ENCODE measurements at places on chromosomes 11 and 22. TPM values are rescaled to one million over a fixed set of nuclear protein-coding genes. Genes with fewer than 3 reads are reported as not detected.

GRCh38 chr11:27028561-27028965 lies 12.1 kb upstream of the BBOX1 start:
- no peak for DNase-seq

DNA sequence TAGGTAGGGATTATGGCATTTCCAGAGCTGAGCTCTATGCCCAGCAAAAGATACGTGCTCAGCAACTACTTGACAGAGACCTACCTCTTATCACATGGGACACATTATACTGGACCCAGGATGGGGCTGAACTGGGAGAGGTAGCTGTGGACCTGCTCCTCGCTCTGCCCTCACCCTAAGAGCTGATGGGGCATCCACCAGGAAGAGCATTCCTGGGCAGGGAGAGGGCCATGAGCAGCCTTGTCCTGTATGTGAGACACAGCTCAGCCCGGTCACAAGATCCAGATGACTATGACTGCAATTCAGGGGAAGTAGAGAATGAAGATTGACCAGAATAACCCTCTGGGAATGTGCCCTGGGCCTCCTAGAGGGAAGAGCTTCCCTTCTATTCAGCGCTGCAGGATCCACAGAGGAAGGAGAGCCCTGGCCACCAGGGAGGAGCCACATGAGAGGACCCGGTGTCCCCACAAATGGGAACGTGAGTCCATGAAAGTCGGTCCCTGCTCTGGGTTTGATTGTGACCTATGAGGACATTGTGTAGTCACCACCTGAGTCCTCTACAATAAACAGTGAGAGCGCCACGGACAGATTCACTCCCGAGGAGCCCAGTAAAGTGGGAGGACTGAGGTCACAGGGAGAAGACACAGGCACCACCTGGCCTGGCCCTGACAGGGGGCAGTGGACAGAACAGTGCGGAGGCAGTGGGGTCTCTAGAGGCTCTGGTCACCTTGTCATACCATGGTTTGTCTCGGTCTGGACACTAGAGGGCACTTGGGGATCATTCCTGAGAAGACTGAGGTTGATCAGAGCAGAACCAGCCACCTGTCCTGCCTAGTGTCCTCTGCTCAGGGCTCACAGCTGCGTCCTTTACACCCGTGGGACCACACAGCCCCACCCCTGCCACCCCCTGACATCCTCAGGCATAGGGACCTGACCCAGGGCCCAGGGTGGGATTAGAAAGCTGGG lies 99.5 kb downstream of the ZNF280B start:
- no peak for DNase-seq

DNA sequence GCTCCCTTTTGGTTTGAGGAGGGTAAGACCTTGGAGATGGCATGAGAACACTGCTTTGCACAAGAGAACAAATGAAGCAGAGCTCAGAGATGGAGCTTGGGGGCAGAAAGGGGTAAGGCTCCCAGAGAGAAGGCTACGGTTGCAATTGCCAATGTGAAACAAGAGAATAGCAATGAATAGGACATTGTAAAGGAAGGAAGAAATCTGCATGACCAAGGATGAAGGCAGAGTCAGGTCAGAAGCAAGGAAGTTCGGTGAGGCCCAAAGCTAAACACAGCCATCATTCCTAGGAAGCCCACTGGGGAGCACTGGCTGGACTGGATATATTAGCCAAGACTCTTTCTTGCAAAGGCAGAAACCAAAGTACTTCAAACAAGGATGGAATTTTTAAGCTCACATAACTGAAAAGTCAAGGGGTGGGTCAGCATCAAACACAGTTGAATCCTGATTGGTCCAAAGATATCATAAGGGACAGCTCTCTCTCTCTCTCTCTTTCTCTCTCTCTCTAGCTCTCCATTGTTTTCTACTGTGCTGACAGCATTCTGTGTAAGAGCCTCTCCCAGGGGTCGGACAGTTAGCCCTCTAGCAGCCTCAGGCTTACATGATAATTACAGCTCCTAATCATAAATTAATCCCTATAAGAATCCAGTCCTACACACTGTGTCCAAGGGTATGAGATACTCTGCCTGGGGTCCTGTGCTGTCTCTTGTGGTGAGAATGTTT lies 484.3 kb downstream of the SOX6 start:
- no peak for DNase-seq

- DNase-seq: no peak
These were observed 73.5 kb downstream of the THAP12 start for GRCh38 chr11:76307396-76307795.

GRCh38 chr22:29886596-29886995 lies 3.6 kb downstream of the MTMR3 start:
- DNase-seq: no peak

DNA sequence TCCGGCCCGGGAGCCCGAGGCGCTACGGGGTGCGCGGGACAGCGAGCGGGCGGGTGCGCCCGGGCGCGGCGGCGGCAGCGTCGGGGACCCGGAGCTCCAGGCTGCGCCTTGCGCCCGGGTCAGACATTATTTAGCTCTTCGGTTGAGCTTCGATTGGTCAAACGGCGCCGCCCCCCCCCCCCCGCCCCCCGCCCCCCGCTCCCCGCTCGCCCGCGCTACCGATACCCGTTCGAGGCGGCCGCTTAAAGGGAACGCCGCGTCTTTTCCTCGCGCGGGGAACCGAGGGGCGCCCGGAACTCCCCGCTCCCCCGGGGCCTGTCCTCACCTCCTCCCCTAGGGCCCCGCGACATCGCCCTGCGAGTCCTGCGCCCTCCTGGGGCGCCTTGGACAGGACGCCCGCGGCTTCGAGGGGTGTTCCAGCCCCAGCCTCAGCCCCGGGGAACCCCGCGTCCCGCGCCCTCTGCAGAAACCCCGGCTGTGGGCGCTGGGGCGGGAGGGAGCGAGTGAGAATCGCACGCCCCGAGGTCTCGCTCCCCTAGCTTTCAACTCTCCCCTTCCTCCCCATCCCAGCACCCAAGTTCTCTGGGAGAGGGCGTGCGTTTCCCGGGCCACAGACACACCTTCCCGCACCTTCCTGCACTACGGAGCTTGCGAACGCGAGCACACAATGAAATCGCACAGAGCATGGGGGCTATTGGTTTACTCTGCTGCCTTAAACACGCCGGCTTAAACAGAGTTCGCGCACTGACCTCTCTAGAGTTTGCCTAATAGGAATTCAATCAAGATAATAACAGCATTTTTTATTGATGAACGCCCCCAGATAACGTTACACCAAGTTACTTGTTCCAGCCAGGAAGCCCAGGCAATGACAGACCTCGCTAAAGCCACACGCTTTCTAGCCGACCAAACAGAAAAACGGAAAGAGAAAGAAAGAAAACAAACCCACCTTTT lies at the start of gene BDNF:
Gene BDNF (minus strand): TSS at position 105 of the 951 bp plus-strand sequence. CDS start 41,891 bp downstream, outside the sequence.
- DNase-seq: peak; percentile 48

- DNase-seq: no peak
These were observed 4.0 kb downstream of the RASSF10 start for GRCh38 chr11:13013054-13013488.

MMP7 gene
- total RNA-seq: not detected

RBFOX2 gene
- 64.2 TPM for total RNA-seq

DNA sequence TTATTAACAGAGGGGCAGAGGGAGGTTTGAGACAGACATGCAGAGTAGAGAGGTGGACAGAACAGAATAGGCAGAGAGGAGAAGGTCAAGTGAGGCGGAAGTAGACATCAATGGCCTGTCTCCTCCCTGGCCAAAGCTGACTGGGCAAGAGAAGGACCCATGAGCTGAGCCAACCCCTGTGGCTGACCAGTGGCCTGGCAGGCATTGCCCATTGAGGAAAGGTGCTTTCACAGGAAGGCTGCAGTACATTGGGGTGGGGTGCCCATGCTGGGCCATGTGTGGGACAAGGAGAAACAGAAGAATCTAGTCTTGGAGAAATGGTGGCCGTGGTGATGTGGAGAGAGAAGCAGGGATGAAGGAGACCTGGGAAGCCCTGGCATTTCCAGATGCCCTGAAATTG lies 76.0 kb downstream of the MYEOV start:
- no peak for DNase-seq

MGAT3 gene
- not detected for total RNA-seq

NXPE1 gene
- total RNA-seq: not detected

FJX1 gene
- total RNA-seq: 30.5 TPM

DNA sequence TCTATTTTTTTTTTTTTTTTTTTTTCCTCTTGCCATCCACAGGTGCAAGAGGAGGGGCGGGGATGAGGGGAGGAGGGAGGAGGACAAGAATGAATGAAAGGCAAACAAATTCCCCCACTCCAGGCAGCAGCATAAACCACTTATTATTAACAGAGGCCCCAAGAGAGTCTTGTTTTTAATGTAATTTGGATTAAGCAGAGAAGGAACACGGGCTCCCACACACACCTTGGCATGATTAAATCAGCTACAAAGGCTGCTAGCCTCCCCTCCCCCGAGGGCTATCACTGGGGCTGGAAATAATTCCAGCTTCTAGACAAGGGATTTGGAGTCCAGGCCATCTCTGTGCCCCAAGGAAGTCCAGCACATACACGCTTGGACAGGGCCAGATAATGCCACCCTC lies 93.4 kb upstream of the DRD2 start:
- DNase-seq: no peak

DNA sequence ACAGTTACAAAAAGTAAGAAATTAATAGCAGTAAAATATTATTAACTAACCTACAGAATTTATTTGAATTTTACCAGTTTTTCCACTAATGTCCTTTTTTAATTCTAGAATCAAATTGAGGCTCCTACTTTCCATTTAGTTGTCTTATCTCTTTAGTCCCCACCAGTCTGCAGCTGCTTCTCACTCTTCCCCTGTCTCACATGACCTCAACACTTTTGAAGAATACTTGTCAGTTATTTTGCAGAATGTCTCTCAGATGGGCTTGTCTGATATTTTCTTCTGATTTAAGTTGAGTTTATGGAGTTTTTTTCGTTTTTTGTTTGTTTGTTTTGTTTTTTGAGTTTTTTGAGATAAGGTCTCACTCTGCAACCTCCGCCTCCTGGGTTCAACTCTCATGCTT lies 74.3 kb upstream of the ADORA2A start:
- DNase-seq: no peak

GRCh38 chr22:29769723-29770321 lies 2.7 kb downstream of the UQCR10 start:
- no peak for DNase-seq

ZNF280B gene
- total RNA-seq: 1.1 TPM

DNA sequence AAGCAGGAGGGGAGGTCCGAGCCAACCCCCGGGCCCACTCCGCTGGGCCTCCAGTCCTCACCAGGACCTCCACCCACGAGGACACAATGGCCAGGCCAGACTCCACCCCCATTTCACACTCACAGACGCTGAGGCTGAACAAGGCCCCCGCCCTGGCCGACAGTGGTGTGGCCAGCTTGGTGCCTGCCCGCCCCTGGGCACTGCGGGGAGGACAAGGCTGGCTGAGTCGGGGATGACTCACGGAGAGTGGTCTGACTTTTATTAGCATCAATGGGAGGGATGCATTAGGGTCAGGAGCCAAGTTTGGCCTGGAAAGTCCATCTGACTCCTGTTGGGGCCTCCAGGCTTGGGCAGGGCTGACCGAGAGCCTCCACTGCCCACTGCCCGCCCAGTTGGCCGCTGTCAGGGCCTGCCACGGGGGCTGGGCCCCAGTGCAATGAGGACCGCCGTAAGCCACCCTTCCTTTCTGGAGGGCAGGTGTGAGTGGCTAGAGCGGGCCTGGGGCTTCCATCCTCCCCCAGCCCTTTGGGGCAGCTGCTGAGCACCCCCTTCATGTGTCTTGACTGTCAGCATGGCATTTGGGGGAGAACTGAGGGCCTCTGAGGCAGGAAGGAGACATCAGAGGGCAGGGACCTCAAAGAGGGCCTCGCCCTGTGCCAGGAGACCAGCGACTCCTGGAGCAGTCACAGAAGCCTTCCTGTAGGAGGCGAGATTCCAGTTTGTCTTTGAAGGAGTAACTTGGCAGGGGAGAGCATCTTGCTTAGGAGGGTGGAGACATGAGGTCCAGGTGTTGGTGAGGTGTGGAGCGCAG lies 10.6 kb downstream of the TSPAN32 start:
- DNase-seq: peak; percentile 99

DNA sequence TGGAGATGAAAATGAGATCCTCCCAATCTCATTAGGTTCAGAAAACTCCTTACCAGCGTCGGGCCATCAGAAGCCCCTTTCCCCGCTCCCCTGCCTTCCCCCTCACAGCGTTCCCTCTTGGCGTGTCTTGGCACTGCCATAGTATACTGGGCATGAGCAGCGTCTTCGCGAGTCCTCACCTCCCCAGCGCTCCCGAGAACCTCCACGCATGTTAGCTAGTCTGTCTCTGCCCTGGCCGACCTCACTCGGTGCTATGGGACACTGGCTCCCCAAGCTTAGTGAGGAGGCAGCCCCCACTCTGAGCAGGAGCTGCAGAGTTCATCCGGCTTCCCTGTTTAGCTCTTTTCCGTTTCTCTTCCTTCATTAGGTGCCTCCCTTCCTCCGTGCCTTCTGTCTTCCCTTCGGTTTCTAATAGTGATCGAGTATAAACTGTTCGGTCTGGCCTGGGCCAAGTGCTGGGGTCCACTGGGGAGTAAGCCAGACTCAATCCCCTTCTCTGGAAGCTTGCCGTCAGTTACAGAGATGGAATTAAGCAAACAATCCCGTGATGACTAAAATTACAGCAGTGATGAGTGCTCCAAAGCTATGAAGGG lies 63.8 kb upstream of the OPCML start:
- no peak for DNase-seq

RCOR2 gene
- total RNA-seq: 0.03 TPM

DNA sequence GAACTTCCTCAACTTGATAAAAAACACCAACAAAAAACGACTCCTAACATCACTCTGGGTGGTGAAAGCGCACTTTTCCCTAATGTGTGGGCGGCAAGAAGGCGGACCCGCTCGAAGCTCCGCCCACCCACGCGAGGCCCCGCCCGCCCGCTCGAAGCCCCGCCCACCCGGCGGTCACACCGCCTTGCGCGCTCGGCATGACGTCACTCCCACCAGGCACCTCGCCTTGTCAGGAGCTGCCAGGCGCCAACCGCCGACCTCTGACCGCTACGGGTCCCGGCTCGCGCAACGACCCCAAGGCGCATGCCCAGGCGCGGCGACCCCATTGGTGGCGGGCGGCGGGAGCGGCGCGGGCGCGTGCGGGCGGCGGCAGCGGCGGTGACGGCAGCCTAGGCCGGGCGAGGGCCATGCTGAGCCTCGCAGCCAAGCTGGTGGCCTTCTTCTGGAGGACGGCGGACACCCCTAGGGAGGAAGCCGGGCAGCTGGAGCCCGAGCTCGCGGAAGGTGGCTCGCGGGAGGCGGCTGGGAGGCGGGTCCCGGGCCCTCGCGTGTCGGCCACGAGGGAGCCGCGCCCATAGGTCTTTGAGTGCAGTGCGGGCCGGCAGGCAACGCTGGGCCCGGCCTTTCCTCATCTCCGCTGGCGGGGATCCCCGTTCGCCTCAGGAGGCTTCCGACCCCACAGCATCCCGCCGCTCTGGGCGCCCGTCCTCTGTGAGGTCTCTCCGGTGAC lies at the start of gene MOV10L1:
Gene MOV10L1 (plus strand): TSS at position 325 of the 730 bp plus-strand sequence. CDS start 83 bp downstream, at position 408.
- DNase-seq: no peak

IGLL1 gene
- total RNA-seq: not detected

All from MG63 (cell line).